ENCODE measurements at places on chromosomes 1 and 21. TPM values are rescaled to one million over a fixed set of nuclear protein-coding genes. Genes with fewer than 3 reads are reported as not detected.
A peak's percentile ranks its signal among the peaks of the same experiment; 100 is the strongest.

DNA sequence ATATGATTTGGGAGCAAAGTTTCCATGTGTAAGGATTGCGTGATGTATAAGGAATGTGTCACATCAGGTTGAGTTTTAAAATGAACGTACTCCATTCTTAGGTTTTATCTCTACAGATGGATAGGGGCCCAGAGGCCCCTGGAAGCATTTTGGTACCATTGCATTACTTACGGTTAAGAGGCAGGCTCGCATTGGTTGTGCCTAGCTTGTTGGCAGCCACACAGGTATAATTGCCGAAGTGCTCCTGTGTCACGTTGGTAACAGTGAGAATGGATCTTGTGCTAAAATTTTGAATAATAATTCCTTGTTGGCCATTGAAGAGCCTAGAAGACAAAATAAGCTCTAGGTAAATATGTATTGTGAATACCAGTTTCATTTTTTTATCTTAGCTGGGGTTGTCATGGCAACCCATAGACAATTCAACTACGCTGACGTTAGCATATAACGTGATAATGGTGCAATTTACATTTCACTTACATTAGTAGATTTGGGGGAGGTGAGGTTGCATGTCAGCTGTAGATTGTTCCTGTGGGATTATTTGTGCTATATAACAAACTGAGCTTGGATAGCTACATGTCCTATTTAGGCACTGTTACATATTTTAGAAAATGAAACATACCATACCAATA, 511.9 kb upstream of the ZRANB2 start:
- H3K36me3 ChIP-seq: no peaks in the 10 kb centered on the region
- H3K27me3 ChIP-seq: no peaks in the 10 kb centered on the region
- H3K27ac ChIP-seq: no peak overlapping the region
- no peak for DNase-seq
- no peak overlapping the region for H3K4me3 ChIP-seq

DNA sequence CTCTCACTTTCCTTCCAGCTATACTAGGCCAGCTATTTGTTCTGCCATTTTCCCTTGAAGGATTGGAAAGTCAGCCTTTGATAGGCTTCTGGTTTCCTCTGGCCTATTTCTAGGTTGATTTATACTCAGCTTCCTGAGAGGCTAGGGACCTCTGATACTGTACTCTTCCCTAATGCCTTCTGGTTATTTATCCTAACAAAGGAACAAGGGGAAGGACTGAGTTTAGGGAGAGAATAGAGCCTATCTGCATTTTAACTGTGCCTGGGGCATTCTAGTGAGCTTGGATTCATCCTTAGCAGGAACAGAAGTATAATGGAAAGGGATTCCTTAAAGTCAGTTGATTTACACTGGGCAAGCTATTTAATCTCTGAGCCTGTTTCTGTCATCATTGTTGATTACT, 11.8 kb upstream of the TMEM39B start:
- H3K27ac ChIP-seq: no peak overlapping the region
- H3K4me1 ChIP-seq: peaks cover 17% of the 10 kb centered on the region
- no peak overlapping the region for H3K4me3 ChIP-seq

DNA sequence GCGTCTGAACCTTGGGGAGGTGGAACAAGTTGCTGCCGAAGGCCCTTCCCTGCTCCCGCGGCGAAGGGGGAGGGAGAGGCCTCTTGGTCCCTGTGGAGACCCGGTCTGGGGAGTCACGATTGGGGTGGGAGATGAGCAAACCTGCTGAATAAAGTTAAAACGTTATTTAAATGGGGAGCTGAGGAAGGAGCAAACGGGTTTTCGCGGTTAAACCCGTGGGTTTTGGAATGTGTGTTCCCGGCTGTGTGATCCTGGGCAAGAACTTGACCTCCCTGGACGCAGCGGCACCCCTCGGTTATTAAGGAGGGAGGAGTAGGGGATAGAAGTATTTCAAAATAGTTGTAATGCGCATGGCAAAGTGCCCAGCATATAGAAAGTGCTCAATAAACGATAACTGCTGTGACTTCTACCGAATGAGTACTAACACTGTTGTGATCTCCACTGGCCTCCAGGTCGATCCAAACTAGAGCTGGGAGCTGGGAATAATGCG, 3.4 kb downstream of the FAM110D start:
- H3K27ac ChIP-seq: no peak overlapping the region
- H3K27me3 ChIP-seq: peaks cover 2% of the 10 kb centered on the region
- no peak for DNase-seq
- H3K36me3 ChIP-seq: no peaks in the 10 kb centered on the region

- H3K4me3 ChIP-seq: no peak overlapping the region
- no peak for DNase-seq
- no peaks in the 10 kb centered on the region for H3K27me3 ChIP-seq
- no peaks in the 10 kb centered on the region for H3K36me3 ChIP-seq
- H3K27ac ChIP-seq: no peak overlapping the region
- no peaks in the 10 kb centered on the region for H3K4me1 ChIP-seq
Observed at GRCh38 chr21:32064281-32064910, 191.6 kb downstream of the HUNK start.

GRCh38 chr1:36166938-36167905, 11.3 kb downstream of the MAP7D1 start:
- H3K4me3 ChIP-seq: no peak overlapping the region
- H3K27me3 ChIP-seq: no peaks in the 10 kb centered on the region
- H3K4me1 ChIP-seq: peaks cover 23% of the 10 kb centered on the region
- peak overlapping the region; percentile 80 for H3K27ac ChIP-seq
- peaks cover 30% of the 10 kb centered on the region for H3K36me3 ChIP-seq

DNA sequence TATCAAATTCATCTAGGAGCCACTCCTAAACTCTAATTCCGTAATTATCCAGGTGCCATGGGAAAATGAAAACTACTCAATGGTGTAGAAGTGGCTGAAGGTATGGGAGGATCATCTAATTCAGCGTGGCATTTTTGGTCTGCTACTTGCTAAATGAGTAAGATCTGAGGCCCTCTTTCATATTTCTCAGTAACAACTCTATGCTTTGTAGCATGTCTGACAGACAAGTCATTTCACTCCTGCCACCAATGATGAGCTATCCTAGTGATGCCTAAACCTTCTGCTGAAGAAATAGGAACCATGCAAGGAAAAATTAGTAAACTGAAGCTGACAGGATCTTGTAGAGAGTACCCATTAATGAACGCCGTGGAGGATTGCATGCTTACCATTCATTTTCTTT, 145.3 kb downstream of the NTNG1 start:
- no peak overlapping the region for H3K27ac ChIP-seq
- DNase-seq: no peak
- no peaks in the 10 kb centered on the region for H3K4me1 ChIP-seq
- no peak overlapping the region for H3K4me3 ChIP-seq
- no peaks in the 10 kb centered on the region for H3K27me3 ChIP-seq
- no peaks in the 10 kb centered on the region for H3K36me3 ChIP-seq

DNA sequence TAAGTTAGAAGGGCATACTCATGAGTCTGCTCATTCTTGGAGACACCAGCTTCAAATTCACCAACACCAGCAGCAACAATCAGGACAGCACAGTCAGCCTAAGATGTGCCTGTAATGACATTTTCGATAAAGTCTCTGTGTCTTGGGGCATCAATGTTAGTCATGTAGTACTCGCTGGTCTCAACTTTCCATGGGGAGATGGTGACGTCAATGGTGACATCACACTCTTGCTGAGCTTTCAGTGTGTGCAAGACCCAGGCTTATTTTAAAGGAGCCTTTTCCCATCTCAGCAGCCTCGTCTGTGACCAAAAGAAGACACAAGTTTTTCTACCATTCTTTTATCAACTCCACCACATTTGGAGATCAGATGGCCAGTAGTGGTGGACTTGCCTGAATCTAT, 75.5 kb downstream of the SERINC2 start:
- H3K27me3 ChIP-seq: peaks cover 30% of the 10 kb centered on the region
- H3K27ac ChIP-seq: no peak overlapping the region
- DNase-seq: no peak
- H3K4me1 ChIP-seq: no peaks in the 10 kb centered on the region
- H3K4me3 ChIP-seq: no peak overlapping the region
- no peaks in the 10 kb centered on the region for H3K36me3 ChIP-seq

Gene SH2D2A
- total RNA-seq: 0.89 TPM

Gene CD52
- not detected for total RNA-seq

Measured in astrocyte (in vitro differentiated cells and primary cell).